ENCODE measurements at places on chromosomes 5 and 9.

GRCh38 chr5:68376935-68377334 is 161.4 kb downstream of the PIK3R1 start:
- DNase-seq = no peak

- DNase-seq = no peak
Observed at GRCh38 chr5:62931153-62931950, 352.7 kb downstream of the LRRC70 start.

GRCh38 chr5:138789771-138790242 is 36.6 kb downstream of the CTNNA1 start:
- no peak for DNase-seq

GRCh38 chr5:125375143-125375542 is 628.7 kb upstream of the ZNF608 start:
- no peak for DNase-seq

DNA sequence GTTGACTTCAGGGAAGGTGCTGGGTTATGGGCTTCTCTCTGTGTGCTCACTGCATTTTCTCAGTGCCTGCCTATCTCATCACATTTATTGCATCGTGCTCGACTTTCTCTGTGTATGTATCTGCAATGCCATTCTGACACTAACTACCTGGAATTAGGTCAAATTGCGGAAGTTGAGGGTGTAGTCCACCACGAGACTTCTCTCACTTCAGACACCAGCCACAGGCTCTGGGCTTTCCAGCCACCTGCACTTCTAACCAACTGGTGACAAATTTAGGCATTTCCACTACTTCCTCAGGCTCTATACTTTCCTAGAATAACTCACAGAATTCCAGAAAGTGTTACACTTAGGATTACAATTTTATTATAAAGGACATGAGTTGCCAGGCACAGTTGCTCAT is 188.6 kb upstream of the ZNF608 start:
- DNase-seq = no peak

DNA sequence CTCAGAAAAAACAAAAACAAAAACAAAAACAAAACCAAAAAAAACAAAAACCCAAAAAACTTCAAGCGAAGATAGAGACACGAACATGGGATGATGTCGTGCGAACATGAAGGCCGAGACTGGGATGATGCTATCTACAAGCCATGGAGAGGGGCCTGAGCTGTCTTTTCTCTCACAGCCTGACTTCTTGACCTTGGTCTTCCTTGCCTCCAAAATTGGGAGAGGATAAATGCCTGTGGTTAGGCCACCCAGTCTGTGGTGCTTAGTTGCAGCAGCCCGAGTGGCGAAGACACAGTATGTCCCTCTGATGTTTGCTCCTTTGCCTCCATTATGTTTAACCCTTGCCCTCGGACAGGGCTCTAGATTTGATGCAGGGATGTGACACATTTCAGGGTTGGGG is 130.4 kb upstream of the BASP1 start:
- no peak for DNase-seq

DNA sequence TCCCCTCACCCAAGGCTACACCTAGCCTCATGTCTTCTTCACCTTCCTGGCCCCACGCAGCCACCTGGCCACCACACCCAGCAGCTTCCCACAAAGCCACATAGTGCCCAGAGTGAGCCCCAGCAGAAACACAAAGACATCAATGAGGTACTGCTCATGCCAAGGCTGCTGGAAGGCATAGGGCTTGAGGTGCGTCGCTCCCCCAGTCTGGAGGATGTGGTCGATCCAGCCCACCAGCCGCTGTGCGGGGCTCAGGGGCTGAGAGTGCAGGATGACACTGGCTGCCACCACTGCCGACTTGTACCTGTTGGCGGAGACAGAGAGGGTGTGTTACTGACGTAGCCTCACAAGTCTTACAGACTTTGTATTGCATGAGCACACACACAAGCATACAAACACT is 15.8 kb upstream of the CAPSL start:
- DNase-seq = no peak

- DNase-seq = no peak
Observed at GRCh38 chr9:120885958-120886357, 9.0 kb upstream of the PHF19 start.

DNA sequence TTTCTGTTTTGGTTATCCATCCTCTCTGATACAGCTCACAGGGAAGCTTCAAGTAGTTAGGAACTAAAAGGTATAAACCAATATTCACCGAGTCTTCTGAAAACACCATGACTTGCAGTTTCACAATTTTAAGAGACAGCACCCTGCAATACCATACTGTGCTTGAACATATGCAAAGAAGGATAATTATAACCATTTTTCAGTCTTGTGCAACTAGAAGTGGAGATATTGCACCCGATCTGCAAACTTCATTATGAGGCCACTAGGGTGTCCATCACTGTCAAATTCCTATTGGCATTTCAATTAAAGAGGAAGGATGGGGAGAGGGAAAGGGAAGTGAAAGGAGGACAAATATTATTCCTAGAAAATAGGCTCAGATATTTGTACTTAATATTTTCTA is 32.4 kb upstream of the CEP120 start:
- no peak for DNase-seq

DNA sequence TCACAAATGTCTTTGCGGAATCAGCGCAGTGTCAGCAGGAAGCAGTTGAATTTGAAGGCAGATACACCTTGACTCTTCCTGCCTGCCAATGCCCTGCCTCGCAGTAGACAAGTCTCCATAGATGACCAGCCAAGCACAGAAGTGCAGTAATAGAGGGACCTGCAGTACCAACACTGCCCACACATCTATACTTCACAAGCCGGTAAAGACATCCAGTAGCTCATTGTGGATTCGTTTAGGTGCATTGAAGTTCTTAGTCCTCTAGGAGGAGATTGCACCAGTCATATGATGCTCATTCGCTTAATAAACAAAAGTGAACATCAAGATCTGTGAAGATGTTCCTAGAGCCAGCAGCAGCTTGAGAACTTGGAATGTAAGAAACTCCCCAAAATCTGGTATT is 7.1 kb upstream of the IFNA2 start:
- DNase-seq = no peak

GRCh38 chr5:133610489-133611356 is 1.6 kb downstream of the FSTL4 start:
- DNase-seq = no peak

DNA sequence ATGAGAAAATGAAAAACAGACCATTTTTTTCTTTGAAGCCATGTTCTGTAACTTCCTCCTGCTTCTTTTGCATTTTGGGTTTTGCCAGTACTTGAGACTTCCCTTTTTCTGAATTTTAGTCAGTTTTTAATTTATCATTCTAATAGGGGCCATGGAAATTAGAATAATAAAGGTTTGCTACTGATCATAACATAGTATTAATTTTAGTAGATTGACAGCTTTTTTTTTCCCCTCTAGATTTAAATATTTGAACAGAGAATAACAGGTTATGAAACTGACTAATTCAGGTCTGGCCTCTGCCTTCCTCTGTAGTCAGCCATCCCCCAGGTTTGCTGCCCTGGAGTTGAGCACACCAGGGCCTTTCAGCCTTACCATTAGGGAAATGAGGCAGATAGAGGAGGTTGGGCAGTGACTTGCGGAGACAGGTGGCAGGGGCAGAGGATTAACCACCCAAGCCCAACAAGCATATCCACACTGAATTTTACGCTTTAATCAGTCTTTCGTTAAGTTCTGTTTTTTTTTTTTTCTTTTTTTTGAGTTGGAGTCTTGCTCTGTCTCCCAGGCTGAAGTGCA is 80.1 kb upstream of the TNFAIP8 start:
- no peak for DNase-seq

GRCh38 chr9:136762915-136763648 is 1.2 kb downstream of the LCN15 start:
- no peak for DNase-seq

GRCh38 chr5:19745247-19745646 is 242.8 kb downstream of the CDH18 start:
- no peak for DNase-seq

GRCh38 chr9:134405527-134405926 is 79.3 kb downstream of the RXRA start:
- no peak for DNase-seq

GRCh38 chr9:99141849-99142248 is 36.9 kb downstream of the TGFBR1 start:
- DNase-seq = no peak

GRCh38 chr5:24353016-24353415 is 291.8 kb downstream of the CDH10 start:
- DNase-seq = no peak

- no peak for DNase-seq
Observed at GRCh38 chr5:179344431-179345182, 654 bp downstream of the ADAMTS2 start.

DNA sequence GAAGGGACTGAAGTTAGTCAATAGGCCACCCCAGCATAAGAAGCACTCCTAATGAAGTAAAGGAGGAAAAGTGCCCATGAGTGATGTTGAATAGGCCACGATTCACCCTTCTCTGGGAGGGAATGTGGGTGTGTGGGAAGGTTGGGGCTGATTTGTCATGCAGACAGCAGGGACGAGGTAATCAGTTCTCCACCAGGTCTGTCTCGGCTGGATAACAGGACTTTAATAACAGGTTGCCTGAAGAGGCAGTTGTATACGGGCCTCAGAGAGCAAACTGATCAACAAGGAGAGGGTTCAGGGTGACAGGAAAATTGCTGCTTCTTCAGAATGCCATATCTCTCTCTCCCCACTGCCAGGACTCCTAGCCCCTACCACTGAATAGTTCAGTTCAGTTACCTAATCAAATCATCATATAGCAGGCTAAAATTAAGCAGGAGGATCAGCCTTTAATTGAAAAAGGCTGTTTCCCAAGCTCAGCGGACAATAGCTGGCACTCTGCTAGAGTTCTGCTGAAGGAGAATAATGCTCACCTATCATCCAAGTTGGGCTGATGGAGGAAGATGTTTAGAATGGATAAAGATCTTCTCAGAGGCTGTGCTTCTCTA is 43.6 kb upstream of the SMIM32 start:
- DNase-seq = no peak

DNA sequence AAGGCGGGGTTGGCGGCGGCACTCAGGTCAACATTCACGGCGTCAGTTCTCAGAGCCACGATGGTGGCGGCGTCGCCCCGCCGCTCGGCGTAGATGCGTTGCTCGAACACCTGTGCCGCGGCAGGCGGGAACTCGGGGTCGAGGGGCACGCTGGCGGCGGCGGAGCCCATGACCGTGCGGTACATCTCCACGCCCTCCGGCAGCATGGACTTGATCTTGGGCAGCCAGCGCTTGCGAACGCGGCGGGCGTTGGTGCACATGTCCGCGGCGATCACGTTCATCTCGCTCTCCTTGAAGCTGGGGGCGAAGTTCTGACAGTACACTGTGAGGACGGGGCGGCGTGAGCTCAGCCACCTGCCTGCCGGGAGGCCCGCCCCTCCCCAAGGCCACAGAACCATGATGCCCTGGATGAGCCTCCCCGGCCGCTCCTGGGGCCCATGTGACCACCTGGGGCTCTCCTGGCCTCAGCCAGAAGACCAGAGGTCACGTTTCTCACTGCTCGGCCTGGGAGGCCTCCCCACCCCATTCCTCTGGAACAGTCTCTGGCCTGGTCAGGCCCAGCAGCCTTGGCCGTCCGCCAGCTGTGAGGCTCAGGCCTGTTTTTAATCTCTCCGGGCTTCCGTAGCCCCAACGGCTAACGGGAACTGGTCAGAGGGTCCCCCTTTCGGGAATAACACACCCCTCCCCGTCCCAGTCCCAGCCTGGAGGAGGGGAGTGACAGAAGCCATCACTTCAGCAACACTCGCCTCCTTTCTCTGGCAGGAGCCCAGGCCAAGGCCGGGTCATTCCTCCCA is 50.7 kb upstream of the UBAC1 start:
- no peak for DNase-seq

GRCh38 chr9:126468141-126468825 is 141.7 kb downstream of the MVB12B start:
- no peak for DNase-seq

- no peak for DNase-seq
Observed at GRCh38 chr5:140073296-140073695, 30.2 kb upstream of the NRG2 start.

- no peak for DNase-seq
Observed at GRCh38 chr9:113593682-113594281, 130.3 kb downstream of the RGS3 start.

DNA sequence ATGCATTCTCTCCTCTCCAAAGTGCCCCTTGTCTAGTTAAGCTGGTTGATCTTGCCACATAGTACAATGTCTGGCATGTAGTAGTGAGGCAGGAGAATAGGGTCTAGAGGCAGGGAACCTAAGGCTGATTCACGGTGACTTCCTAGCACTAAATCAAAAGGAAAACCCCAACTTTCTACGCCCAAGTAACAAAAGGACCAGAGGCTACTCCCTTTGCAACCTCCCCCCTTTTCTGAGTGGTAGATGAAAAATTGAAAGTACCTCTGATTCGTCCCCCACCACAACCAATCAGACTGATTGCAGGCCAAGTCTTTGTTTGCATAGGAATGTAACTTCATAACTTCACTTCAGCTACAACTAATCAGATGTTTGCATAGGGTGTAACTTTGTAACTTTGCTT is 278.8 kb downstream of the PSAT1 start:
- no peak for DNase-seq

GRCh38 chr5:115815693-115816225 is 700 bp downstream of the CDO1 start:
- no peak for DNase-seq

DNA sequence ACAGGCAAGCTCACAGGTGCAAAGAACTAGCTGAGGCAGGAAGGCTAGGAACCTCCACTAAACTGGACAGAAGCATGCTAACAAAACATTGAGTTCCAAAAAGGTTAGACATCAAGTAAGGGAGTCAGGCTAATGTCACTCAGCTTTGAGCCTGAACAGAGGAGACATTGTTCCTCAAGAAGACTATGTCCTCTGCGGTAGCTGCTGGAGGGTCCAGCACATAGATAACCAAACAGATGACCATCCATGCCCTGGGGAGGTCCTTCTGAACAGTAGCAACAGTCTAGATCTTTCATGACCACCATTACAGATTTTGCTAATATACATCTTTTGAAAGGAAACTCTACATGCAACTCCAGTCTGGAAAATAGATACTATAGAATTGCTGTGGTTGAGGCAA is 57.7 kb downstream of the CYSTM1 start:
- DNase-seq = no peak

GRCh38 chr5:92992073-92992472 is 588.9 kb downstream of the NR2F1-AS1 start:
- DNase-seq = no peak

GRCh38 chr5:62260513-62260912 is 45.5 kb upstream of the KIF2A start:
- DNase-seq = no peak

DNA sequence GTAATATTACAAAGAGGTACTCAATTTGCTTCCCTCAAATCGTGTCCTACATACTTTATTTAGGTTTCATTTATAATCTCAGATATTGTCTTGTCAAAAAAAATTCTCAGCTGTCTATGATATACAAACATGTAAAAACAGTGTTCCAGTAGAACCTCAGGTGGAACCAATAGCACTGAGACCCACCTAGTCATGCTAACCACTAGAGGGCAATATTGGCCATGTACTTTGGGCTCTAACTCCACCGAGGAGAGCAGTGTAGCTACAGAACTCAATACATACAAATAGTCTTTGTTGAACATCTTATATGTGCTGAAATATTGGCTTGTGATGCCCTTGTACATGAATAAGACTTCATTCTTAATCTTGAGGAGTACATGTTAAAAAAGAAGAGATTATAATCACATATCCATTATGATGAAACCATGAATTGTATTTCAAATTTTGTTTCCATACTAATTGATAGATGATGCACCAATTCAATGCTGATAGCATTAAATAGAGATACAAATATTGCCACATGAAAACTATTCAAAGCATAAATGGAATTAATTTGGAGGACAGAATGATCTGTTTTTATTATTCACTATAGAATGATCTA is 71.2 kb upstream of the CNTLN start:
- no peak for DNase-seq

Data from stimulated activated CD8-positive, alpha-beta memory T cell treated with anti-CD3 and anti-CD28 coated beads, Interleukin-7, amount 100 ng/mL, for 1 hour (primary cell).